ENCODE measurements at places on chromosomes 2 and 18.
A peak's percentile ranks its signal among the peaks of the same experiment; 100 is the strongest.

GRCh38 chr2:114548151-114548550, 105.7 kb downstream of the DPP10 start:
- no peak for DNase-seq

- no peak for DNase-seq
These were observed 297.9 kb downstream of the NDUFA10 start for GRCh38 chr2:239727182-239727775.

DNA sequence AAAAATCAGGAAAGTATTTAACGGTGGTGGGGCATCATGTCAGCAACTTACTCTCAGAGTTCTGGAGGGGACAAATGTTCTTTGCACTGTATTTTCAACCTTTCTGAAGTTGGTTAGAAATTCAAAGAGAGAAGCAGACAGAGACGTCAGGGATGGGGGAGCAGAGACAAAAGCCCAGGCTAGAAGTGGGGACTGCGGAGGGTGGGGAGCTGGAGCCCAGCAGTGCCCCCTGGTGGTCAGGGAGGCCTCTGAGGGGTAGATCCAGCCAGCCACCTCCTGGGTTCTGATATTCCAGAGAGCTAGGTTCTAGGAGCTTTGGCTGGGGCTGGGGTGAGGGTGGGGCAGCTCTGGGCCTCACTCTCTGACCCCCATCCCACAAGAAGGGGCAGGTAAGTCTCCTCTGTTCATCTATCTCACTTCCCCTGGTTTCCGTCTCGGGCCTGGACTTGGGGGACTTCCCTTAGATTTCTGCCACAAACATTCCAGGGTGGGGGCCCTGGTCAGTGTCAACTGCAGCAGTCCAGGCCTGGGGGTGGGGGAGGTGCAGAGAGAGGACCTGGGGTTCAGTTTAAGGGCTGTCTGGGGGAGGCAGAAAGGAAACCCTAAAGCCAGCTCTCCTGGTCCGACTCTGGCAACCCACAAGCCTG, 8.9 kb downstream of the TNS1 start:
- DNase-seq = peak; percentile 52

DNA sequence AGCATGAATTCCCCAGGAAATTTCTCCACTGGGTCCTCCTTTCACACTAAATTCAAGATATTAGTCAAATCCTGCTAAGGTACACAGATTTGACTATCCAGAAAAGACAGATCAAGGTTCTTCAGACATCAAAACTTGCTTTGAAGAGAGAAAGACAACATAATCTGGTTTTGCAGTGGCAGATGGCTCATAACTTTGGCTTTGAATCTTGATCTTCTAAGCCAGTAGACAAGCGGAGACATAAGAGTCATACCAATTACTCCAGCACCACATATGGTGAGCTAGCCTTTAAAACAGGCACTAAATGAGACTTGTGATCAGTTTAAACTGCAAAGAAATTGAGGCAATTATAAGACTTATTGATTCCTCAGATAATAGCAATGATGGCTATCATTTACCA, 29.3 kb downstream of the PDE11A start:
- no peak for DNase-seq

DNA sequence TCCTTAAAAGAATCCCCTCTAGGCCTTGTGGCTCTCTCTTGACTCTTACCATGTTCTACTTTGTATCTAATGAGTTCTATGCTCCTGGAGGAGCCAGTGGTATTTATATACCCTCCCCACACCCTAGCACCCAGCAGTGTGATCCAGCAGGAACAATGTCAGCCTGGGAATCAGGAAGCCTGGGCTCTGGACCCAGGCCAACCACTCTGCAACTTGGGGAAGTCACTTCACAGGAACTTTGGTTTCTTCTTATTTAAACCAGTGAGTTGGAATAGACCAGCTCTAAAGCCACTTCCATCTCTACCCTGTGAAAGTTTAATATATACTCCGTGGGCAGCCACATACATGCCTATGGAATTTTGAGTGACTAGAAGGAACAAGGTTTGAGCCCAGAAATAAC, 11.6 kb upstream of the SPTBN1 start:
- DNase-seq = no peak

GRCh38 chr2:172894689-172895387, 159.2 kb downstream of the RAPGEF4 start:
- DNase-seq = no peak

GRCh38 chr2:51103205-51103604, 71.3 kb upstream of the NRXN1 start:
- peak; percentile 77 for DNase-seq

GRCh38 chr18:8262221-8262620, 347.0 kb upstream of the RAB12 start:
- DNase-seq = no peak

GRCh38 chr18:77470569-77471413, 221.1 kb downstream of the GALR1 start:
- DNase-seq = peak; percentile 23

- no peak for DNase-seq
These were observed 41.8 kb downstream of the SNED1 start for GRCh38 chr2:241040081-241040803.

DNA sequence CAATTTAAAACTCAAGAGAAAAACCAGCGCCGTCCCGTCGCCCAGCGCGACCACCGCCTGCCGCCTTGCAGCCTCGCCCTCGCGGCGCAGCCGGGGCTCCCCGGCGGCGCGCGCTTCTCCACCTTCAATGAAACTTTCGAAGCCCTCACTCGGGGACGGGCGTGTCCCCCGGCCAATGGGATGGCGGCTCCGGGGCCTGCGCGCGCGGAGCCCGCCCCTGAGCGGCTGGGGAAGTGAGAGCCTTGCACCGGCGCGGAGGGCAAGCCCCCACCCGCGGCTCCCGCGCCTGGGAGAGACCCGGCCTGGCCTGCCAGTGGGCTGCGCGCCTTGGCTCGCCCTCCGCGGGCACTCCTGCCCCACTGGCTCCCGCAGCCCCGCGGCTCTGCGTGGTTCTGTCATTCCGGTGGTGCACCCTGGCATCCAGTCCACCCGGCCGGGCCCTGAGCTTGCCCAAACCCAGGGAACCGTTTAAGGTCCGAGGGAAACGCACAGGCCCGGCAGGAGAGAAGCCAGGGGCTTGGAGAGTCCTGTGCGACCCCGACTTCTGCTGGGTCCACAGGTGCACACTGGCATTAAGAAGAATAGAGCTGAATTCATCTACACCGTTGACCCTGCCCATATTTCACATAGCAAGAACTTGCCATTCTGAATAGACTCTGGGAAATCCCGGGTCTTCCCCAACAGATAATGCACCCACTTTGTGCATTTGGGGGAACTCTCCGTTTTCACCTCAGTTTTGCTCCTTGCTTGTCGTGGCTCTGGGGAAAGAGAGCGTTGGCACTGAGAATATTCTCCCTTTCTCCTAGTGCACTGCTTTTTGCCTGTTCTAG, at the start of gene PIEZO2:
PIEZO2 (minus strand) TSS at position 129 of the 830 bp plus-strand sequence. CDS start 981 bp downstream, outside the sequence.
- peak; percentile 82 for DNase-seq

DNA sequence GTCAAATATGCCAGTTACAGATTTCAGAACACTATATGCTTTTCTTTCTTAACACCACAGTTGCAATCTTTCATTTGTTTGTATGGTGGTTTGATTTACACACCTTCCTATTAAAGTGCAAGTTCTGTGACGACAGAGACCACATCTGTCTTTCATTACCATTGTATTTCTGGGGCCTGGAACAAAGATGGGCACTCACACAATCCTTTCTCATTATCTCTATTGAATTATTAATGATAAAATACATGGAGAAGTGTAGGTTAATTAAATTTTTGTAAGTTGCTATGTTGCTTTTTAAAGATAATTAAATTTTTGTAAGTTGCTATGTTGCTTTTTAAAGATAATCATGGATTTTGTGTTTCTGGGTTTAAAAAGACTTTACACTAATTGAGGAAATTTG, 79.9 kb downstream of the KCTD18 start:
- no peak for DNase-seq

GRCh38 chr2:26274058-26274613, 29.4 kb downstream of the HADHB start:
- DNase-seq = peak; percentile 73

DNA sequence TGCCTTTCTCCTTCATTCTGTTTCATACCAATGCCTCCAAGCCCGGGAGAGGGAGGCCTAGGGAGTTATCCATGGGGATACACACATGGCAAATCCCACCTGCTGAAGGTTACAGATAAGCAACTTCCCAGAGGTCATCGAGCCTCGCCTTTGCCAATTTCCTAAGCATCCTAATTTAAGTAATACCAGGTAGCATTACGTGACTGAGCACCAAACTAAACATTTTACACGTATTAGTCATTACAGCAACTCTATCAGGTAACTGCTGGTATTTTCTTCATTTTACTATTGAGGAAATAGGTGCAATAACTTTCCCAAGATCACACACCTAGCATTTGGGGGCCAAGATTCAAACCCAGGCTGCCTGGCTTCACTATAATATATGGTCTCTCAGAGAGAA, 30.1 kb upstream of the BZW1 start:
- DNase-seq = no peak

Data from fibroblast of skin of scalp (primary cell).